ENCODE measurements at places on chromosomes 4 and X. TPM values are rescaled to one million over a fixed set of nuclear protein-coding genes. Genes with fewer than 3 reads are reported as not detected.

GRCh38 chrX:140933016-140933415 lies 69.4 kb upstream of the SPANXB1 start:
- DNase-seq = no peak

DNA sequence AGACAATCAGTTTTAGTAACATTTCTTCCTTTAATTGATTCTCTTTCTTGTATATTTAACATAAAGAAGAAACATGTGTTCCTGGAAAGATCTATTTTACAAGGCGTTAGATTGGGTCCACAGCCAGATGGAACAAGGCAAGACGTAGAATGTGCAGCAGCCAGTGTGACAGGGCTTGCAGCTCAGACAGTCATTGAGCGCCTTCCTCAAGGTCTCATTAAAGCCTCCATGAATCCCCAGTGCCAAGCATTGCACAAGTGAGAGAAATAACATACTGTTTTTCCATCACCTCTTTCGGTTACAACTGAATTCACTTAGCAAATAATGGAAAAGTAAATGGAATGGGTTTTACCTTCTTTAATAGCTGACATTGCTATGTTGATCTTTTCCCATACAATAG lies 292.5 kb downstream of the USP46 start:
- DNase-seq = no peak

PTCHD1 gene
- not detected for total RNA-seq

GRCh38 chr4:154294652-154295350 lies 196.8 kb downstream of the DCHS2 start:
- no peak for DNase-seq

- no peak for DNase-seq
Observed at GRCh38 chr4:94434505-94434904, 17.2 kb upstream of the PDLIM5 start.

Data from activated naive CD8-positive, alpha-beta T cell treated with anti-CD3 and anti-CD28 coated beads for 36 hours (primary cell).